Aorta (tissue), 5 donors: ENCODE measurements at places on chromosomes 4 and X. TPM values are rescaled to one million over a fixed set of nuclear protein-coding genes. Genes with fewer than 3 reads are reported as not detected.

PNMA6A gene
- 3.7 TPM for total RNA-seq

PNMA5 gene
- total RNA-seq = not detected

GSPT2 gene
- 7.4 TPM for total RNA-seq

RGN gene
- 10.3 TPM for total RNA-seq

EBP gene
- total RNA-seq = 12.6 TPM

N4BP2 gene
- 7.0 TPM for total RNA-seq

DNA sequence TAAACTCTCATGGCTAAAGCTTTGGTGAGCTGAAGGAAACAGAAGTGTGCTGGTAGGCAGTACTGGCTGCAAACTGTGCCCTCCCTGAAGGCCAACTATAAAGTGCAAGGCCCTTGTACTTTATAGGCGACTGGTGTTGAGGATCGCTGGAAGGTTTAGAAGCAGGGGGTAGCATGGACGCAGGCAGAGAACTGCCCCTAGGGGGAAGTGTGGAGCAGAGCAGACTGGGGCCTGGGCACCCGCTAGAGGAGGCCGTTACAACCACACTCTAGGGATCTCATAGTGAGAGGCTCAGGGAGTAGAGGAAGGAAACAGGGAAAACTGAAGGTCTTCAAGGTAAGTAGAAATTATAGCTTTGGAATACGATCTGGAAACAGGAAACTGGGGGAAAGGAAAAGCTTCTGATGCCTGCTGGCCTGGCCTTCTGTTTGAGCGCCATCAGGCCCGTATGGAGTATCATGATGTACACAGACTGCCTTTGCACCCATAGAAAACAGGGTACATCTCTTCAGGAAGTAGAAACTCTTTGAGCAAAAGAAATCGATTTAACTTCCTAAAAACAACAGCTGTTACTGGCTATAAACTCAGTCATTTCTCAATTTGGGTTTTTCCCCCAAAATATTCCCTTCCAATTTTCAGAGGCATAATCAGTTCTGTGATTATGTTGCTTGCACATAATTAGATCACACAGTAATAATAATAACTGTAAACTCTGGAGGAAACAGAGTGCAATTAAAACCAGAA lies 23.9 kb upstream of the TMSB4X start:
- no peaks in the 10 kb centered on the region for H3K36me3 ChIP-seq
- H3K4me1 ChIP-seq = no peaks in the 10 kb centered on the region
- no peaks in the 10 kb centered on the region for H3K27me3 ChIP-seq
- DNase-seq = no peak
- H3K27ac ChIP-seq = no peak overlapping the region

DNA sequence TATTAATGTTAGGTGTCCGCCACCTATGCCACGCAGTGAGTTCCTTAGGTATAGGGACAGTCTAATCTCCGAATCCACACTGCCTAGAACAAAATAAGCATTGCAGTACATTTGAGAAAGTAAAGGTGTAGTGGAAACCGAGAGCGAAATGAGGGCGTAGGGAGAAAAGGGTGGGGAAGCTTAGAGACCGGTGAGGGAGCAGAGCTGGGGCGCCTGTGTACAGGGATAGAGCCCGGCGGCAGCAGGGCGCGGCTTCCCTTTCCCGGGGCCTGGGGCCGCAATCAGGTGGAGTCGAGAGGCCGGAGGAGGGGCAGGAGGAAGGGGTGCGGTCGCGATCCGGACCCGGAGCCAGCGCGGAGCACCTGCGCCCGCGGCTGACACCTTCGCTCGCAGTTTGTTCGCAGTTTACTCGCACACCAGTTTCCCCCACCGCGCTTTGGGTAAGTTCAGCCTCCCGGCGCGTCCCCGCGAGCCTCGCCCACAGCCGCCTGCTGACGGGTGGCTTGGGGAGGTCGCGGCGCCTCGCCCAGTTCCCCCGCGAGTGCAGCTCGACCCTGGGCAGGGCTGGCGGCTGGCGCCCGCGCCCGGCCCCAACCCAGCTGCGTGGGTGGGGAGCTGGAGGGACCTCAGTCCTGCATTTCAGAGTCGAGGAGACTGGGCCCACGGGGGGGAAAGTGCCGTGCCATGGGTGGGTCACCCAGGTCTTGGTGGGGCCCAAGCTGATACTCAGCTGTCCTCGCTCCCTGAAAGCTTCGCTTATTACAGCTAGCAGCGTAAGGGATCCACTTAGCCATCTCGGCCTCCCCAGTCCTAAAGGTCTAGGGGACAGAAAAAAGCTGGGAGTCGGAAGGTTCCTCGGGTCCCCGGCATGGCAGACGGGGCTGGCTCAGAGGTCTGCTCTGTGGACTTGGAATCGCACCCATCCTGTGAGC lies at the start of gene ANXA3:
Gene ANXA3, plus strand, starts transcription at position 351 of the 932 bp plus-strand sequence. CDS start 2,704 bp downstream, outside the sequence.
- peak; percentile 50 for DNase-seq
- no peaks in the 10 kb centered on the region for H3K36me3 ChIP-seq

- no peak for DNase-seq
- no peaks in the 10 kb centered on the region for H3K4me1 ChIP-seq
- no peaks in the 10 kb centered on the region for H3K36me3 ChIP-seq
- H3K27ac ChIP-seq = no peak overlapping the region
- H3K27me3 ChIP-seq = no peaks in the 10 kb centered on the region
Observed at GRCh38 chr4:151331276-151332042, 6.1 kb upstream of the SH3D19 start.

DNA sequence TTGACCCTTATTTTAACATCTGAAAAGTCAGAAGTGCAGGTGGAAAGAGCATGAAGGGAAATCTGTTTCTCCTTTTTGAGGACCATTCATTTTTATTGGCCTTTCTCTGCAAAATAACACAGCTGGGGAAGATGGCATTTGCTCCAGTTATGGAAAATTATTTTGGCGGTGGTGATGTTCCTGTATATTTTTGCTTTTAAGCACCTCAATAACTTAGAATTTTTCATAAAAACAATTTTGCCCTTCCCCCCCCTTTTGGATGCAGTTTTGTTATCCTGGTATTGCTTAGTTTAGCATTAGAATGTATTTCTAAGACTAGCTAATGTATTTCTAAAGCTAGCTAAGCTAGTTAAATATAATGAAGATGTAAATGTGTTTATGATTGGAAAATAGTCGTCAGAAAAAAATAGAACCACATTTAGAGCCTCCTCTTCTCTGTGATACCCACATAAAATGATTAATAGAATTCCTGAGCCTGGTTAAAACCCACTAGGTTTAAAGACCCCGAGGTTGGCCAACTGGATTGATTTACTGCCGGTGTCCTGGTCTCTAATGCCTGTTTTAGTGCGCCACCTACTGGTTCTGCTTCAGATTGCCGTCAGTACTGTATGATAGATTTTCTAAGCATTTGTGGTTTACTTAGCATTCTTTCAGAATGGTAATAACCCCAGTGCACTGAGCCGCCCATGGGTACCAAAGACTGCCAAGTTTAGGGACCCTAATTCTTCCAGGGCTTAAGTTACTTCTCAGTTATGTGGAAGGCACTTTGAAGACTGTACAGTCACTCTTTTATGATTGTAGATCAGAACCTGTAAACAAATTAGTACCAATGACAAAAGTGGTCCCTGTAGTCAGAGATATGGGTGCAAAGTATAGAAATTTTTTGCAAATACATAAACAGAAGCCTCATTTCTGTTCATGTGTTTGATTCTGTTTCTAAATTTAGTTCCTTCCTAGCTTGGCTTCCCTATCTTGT lies 11.4 kb downstream of the KLF3 start:
- no peaks in the 10 kb centered on the region for H3K36me3 ChIP-seq
- no peak overlapping the region for H3K4me3 ChIP-seq
- no peaks in the 10 kb centered on the region for H3K27me3 ChIP-seq
- peaks cover 5% of the 10 kb centered on the region for H3K4me1 ChIP-seq
- H3K27ac ChIP-seq = no peak overlapping the region

DNA sequence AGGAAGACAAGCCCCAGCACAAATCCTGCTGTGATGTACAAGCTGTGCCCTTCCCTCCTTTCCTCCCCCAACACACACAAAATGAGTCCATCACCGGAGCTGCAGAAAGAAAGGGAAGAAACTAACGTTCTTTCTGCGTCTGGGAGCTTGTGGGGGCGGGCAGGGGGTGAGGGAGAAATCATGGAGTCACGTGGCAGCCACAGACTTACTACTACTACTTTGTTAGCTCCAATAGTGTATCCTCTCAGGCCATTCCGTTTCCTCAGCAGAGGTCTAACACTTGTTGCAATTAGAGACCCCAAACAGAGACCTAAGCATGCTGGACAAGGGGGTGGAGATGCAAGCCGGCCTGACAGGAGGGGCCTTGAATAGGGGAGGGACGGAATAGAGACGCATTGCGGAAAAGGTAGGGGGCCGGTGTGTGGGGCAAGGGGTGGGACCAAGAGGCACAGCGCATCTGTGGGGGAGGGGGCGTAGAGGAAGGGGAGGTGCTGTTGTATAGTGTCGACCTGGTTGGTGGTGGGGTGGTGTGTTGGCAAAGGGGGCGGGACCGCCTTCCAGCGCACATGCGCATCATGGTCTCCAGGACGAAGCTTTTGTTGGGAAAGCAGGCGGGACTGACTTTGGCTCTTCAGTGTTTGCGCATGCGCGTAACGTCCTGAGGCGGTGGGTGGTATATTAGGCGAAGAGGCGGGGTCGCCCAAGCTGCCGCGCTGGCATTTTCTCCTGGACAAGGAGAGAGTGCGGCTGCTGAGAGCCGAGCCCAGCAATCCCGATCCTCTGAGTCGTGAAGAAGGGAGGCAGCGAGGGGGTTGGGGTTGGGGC lies at the start of gene MAGED1:
Gene MAGED1, plus strand, starts transcription at position 703 of the 825 bp plus-strand sequence. CDS start 682 bp downstream, outside the sequence.
- DNase-seq = peak; percentile 94
- no peaks in the 10 kb centered on the region for H3K4me1 ChIP-seq

DNA sequence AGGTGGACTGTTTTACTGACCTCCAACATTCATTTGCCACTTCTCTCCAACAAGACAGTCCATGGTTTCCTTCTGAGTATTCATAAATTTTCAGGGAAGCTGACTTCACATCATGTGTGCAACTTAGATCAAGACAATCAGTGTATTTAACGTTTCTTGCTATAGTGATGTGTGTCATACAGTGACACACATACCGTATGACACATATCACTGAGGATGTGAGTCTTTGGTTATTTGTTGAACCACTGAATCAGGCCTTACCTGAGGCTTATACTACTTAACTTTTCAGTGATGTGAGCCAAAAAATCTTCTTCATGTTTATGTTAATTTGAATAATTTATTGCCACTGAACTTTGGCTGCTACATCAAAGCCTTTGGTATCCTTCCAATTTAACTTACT lies 166.8 kb downstream of the BMPR1B start:
- H3K27ac ChIP-seq = no peak overlapping the region
- no peaks in the 10 kb centered on the region for H3K36me3 ChIP-seq
- no peaks in the 10 kb centered on the region for H3K27me3 ChIP-seq
- no peak for DNase-seq

- no peak overlapping the region for H3K27ac ChIP-seq
- H3K4me1 ChIP-seq = no peaks in the 10 kb centered on the region
- no peak overlapping the region for H3K4me3 ChIP-seq
- no peaks in the 10 kb centered on the region for H3K27me3 ChIP-seq
- DNase-seq = no peak
Observed at GRCh38 chr4:52197306-52197705, 146.2 kb downstream of the SPATA18 start.

GRCh38 chrX:10513974-10514373 lies 106.4 kb downstream of the MID1 start:
- no peak overlapping the region for H3K27ac ChIP-seq
- no peaks in the 10 kb centered on the region for H3K36me3 ChIP-seq
- no peaks in the 10 kb centered on the region for H3K4me1 ChIP-seq
- no peaks in the 10 kb centered on the region for H3K27me3 ChIP-seq
- DNase-seq = no peak

DNA sequence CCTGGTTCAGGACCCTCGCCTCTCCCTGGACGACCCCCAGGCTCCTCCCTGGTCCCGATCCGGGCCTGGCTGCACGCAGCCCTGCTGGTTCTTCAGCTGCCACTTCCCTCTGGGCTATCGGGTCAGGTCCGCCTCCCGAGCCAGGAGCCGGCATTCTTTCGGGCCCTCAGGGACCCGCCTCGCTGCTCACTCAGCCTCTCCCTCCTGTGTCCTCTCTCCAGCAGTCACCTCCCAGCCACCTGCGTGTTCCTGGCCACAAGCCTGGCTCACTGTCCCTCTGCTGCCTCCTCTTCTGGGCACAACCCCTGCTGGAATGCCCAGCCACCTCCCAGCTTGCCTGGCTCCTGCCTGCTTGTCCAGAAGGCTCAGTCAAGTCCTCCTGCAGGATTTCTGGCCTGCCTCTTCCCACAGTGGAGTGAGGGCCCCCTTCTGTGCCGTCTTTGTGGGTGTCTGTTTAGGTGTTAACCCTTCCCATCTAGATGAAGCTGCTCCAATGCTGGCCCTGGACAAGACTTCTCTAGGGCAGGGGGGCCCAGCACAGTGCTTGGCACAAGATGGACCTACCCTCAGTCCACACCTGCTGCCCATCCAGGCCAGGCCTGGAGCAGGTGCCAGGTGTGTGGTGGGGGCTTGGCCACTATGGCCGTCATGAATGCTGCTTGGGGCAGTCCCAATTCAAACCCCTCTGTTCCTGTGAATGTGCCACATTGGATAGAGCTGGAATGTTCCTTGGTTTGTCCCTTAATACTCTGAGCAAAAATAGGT lies 2.2 kb downstream of the WFS1 start:
- H3K4me3 ChIP-seq = no peak overlapping the region
- DNase-seq = peak; percentile 85
- H3K27ac ChIP-seq = peak overlapping the region; percentile 51
- no peaks in the 10 kb centered on the region for H3K36me3 ChIP-seq
- no peaks in the 10 kb centered on the region for H3K27me3 ChIP-seq
- H3K4me1 ChIP-seq = no peaks in the 10 kb centered on the region

DNA sequence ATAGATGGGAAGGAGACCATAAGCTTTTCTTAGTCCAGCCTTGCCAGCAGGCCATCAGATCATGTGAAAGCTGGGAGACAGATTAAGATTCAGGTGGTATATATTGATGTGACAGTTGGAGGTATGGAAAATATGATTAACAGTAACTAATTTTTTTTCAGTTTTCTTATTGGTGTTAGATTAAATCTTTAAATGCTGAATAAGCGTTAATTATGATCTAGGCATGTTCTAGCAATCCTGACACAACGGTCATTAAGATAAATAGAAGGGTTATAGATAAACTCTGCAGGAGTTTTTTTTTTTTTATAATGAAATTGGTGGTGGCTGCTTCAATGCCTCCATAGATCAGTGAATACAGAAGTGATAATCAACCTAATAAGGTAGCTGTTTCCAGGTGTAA lies 649.5 kb upstream of the TENM3 start:
- no peaks in the 10 kb centered on the region for H3K36me3 ChIP-seq
- no peak overlapping the region for H3K27ac ChIP-seq
- no peak for DNase-seq
- H3K4me3 ChIP-seq = no peak overlapping the region
- no peaks in the 10 kb centered on the region for H3K4me1 ChIP-seq

GRCh38 chr4:37873386-37873785 lies 17.5 kb upstream of the TBC1D1 start:
- DNase-seq = no peak
- no peaks in the 10 kb centered on the region for H3K4me1 ChIP-seq
- H3K36me3 ChIP-seq = no peaks in the 10 kb centered on the region
- H3K27me3 ChIP-seq = no peaks in the 10 kb centered on the region
- no peak overlapping the region for H3K4me3 ChIP-seq

GRCh38 chr4:6372649-6373525 lies 99.5 kb downstream of the PPP2R2C start:
- H3K27ac ChIP-seq = no peak overlapping the region
- no peaks in the 10 kb centered on the region for H3K27me3 ChIP-seq
- no peaks in the 10 kb centered on the region for H3K36me3 ChIP-seq
